ENCODE measurements at places on chromosomes 3 and 15. TPM values are rescaled to one million over a fixed set of nuclear protein-coding genes. Genes with fewer than 3 reads are reported as not detected.

LMAN1L gene
- polyA plus RNA-seq, result not detected

NLGN1 gene
- polyA plus RNA-seq, result 1.5 TPM

VIPR1 gene
- polyA plus RNA-seq, result 1.6 TPM

TUSC7 gene
- polyA plus RNA-seq, result not detected

HYKK gene
- polyA plus RNA-seq, result 1.8 TPM

UNC13C gene
- polyA plus RNA-seq, result 2.5 TPM

AMT gene
- 14.4 TPM for polyA plus RNA-seq

CD200R1 gene
- polyA plus RNA-seq, result 1.7 TPM

IL16 gene
- 6.6 TPM for polyA plus RNA-seq

GPX1 gene
- 126 TPM for polyA plus RNA-seq

SCAANT1 gene
- 1.0 TPM for polyA plus RNA-seq

SRGAP3 gene
- 22.3 TPM for polyA plus RNA-seq

TMEM108 gene
- 18.6 TPM for polyA plus RNA-seq

ADAMTS17 gene
- polyA plus RNA-seq, result 4.0 TPM

UBE2E2 gene
- 34.1 TPM for polyA plus RNA-seq

ISLR gene
- 142 TPM for polyA plus RNA-seq

ITPKA gene
- polyA plus RNA-seq, result 0.51 TPM

TNIK gene
- polyA plus RNA-seq, result 40.3 TPM

SNX1 gene
- polyA plus RNA-seq, result 50.7 TPM

CPN2 gene
- polyA plus RNA-seq, result not detected

SLC12A1 gene
- 0.15 TPM for polyA plus RNA-seq

RLBP1 gene
- 0.28 TPM for polyA plus RNA-seq

ADGRG7 gene
- not detected for polyA plus RNA-seq

MYL3 gene
- 312 TPM for polyA plus RNA-seq

PLSCR5 gene
- polyA plus RNA-seq, result not detected

CYP8B1 gene
- 0.09 TPM for polyA plus RNA-seq

KNG1 gene
- polyA plus RNA-seq, result not detected

WDR72 gene
- 0.25 TPM for polyA plus RNA-seq

EFL1 gene
- 11.7 TPM for polyA plus RNA-seq

POTEB gene
- not detected for polyA plus RNA-seq

P2RY14 gene
- 1.4 TPM for polyA plus RNA-seq

TAGLN3 gene
- polyA plus RNA-seq, result 3.4 TPM

RARRES1 gene
- polyA plus RNA-seq, result 2.6 TPM

TGM5 gene
- polyA plus RNA-seq, result 0.16 TPM

Measured in forelimb muscle (tissue), 1 donor.